IMR-90 (cell line): ENCODE measurements at places on chromosomes 5 and 9.
A peak's percentile ranks its signal among the peaks of the same experiment; 100 is the strongest.

DNA sequence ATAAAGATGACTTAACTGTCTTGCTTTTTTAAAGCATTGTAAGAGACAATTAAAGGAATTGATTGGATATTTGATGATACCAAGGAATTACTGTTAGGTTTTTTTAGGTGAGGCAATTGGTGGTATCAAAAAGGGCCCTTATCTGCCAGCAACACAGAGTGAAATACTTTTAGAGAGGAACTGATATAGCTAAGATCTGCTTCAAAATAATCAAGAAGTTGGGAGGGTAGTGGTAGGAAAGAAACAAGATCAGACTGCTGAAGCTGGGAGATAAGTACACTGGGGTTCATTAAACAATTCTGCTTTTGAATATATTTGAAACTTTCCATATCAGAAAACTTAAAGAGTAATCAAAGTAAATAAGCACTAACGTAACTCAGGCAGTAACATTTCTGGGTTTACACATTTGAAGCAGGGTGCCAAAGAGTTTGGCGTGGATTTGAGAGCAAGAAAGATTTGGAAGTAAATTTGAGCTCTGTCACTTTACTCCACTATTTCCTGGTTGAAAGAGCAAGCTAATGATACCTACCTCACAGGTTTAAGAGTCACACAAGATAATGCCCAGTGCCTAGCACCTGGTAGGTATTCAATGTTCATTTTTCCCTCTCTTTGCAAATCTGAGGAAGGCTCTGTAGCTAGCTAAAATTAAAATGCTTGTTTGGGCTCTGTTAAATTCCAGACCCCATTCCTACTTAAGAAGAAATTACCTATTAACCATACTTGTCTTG is 6.9 kb downstream of the ERMP1 start:
- no peak for DNase-seq

DNA sequence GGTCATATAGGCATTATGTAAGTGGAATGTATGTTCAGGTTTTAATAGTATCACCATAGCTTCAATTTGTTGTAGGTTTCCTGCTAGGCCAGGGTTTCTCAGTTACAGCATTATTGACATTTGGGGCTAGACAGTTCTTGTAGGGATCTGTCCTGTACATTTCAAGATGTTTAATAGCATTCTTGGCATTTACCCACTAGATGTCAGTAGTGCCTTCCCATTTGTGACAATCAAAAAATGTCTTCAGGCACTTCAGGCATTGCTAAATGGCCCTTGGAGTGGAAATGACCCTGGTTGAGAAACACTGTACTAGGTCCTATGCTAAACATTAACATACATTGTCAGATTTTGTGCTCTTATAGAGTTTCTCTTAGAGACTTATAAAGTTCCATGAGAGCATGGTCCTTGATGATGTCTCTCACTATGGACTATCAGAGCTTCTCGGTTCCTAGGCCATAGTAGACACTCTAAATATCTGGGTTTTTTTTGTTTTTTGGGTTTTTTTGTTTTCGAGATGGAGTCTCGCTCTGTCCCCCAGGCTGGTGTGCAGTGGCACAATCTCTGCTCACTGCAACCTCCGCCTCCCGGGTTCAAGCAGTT is 1.4 kb downstream of the KIF20A start:
- peak; percentile 64 for DNase-seq

DNA sequence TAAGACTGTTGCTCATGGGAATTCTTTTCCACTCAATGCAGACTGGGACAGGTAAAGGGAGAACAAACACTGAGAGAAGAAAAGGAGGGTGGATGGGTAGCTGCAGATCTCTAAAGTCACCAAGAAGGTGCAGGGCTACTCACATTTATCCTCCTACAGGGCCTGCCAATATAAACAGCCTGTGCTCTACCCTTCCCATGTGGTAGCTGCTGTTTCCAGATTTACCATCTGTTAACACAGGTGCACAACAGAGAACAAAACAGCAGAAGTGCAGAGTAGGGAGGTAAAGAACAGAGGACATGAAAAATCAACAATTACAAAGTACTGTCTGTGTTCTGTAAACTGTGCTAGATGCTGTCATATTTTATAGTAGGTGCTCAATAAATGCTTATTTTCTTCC is 26.0 kb downstream of the JAKMIP2 start:
- no peak for DNase-seq

DNA sequence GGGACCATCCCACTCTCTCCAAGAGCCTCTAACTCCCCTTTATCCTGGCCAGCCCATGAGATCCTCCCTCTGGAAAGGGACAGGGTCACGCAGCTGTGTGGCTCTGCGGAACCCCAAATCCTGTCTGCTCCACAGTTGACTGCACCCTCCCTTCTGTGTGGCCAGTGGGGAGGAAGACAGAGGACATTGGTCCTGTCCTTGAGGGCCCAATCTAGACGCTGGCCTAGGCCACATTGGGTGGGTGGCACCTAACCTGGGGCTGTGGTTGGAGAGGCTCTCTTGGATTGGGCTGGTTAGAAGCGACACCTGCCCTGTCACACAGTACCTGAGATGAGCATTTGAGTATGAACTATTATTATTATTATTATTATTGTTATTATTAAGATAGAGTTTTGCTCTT is 12.6 kb upstream of the NXNL2 start:
- DNase-seq, result no peak

DNA sequence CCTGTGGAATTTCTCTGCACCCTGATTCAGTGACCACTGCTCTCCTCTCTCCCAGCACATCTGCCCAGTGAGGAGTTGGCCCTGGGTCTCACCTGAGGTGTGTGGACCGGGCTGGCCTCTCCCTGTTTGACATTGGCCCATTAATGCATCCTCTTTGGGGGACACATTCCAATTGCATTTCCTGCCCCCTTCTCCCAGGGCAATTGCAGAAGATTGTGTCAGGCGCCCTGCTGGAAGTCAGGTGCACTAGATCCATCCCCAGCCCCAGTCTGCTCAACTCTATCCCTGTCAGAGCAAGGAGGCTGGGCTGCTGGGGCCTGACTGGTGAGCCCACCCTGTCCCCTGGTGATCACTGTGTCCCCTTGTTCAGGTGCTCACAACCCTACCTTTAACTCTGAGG is 84.5 kb downstream of the LMX1B start:
- no peak for DNase-seq

DNA sequence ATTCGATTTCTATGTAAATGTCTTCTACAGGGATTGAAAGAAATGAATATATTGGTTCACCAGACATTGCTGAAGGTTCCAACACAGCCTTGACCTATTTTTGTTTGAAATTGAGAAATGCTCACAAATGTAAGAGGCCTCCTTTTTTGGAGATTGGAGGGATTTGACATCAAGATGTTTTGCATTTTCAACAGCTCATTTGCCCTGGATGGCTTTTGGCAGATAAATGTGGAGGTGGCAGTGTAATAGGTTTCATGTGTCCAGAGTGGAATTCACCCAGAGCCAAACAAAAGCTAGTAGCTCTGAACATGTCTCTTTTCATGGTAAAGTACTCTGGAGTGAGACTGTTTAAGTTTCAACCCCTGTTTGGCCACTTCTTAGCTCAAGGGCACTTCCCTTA is 77.3 kb downstream of the PALM2AKAP2 start:
- peak; percentile 26 for DNase-seq

DNA sequence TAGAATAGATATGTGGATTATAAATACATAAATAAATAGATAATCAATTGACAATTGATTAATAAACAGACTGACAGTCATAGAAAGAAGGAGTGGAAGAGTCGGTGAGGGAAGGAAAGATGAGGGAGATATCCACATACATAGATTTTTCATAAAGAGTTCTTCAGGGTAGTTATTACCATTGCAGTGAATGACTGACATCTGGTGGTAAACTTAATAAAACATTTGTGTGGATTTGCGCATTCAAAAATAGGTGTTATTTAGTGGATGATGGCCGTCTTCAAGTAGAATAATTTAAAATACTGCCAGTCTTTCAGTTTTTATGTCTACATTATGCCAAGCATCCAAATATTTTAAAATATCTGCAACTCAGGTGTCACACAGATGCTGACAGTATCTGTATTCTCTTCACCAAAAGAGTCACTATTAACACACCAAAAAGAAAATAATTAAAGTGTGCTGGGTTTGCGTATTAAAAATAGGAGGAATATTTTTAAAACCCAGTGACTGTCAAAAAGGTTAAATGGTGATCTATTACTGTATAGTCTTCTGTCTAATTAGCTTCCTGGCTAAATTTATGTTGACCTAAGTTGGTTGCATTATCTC is 78.8 kb downstream of the GIN1 start:
- DNase-seq, result peak; percentile 65

DNA sequence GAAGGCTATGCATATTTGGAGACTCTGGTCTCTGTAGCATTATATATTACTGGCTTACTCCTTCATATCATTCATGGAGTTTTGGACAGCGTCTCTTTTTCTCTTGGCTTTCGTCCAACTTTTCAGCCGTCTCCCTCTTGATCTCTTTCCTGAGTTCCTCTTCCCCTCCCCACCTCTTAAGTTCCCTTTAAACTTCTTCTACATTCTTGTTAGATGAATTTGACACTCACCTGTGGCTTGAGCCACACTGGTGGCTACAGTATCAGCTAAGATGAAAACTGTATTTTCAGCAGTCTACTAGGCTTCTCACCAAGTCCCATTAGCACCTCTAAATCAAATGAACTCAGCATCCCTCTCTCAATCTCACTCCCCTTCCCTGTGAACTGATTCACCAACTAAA is 128.1 kb downstream of the STARD4 start:
- no peak for DNase-seq

DNA sequence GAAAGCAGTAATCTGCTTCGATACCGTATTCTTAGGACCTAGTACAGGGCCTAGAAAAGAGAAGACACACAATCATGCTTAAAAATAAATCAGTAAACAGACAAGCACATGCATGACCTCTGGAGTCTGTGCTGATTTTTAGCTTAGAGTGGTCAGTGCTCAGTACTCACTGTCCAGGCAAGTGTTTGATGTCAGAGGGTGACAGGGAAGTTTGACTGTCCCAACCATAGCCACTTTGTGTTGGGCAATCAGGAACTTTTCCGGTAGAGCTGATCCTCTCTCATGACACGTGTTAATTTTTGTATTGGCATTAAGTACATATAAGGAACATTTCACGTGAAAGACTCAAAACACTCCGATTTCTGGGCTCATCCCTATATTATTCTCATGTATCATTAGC is 464.7 kb upstream of the KLF4 start:
- DNase-seq, result no peak

- no peak for DNase-seq
Measured at GRCh38 chr5:40401284-40402006, 278.3 kb upstream of the PTGER4 start.

- no peak for DNase-seq
Measured at GRCh38 chr5:126182971-126183695, 240.1 kb upstream of the GRAMD2B start.

DNA sequence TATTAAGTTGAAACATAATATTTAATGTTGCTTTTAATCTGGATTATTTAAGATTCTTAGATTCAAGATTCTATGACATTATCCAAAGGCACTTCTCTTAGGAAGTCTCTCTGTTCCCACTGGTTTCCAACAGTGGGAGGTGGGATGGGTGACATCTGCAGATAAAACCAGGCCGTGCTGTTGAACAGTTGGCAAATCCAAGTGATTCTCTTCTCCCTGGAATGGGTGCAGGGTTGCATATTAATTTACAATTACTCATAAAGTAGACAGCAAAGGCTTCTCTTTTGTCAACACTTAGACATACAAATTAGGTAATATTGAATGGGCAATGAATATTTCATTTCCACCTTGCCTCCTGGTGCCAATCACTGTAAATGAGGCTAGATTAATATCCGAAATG is 233.7 kb upstream of the IL12B start:
- no peak for DNase-seq

DNA sequence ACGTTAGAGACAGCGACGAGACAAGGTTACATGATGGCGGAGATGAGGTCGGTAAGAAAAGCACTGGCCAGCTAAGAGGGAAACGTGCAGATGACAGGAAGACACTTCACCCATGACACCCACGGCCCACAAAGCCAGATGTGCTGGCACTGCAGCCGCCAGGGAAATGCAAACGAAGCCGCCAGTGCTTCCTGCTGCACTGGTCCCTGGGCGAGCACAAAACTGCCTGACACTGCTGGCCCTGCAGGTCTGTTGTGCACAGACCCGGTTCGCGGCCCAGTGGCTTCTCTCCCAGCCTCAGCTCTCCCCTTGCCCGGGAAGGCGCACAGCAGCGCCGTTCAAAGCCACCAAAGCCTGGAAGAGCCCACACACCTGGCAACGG is 20.3 kb downstream of the QSOX2 start:
- DNase-seq, result no peak
